ENCODE measurements at places on chromosomes 7 and 10. TPM values are rescaled to one million over a fixed set of nuclear protein-coding genes. Genes with fewer than 3 reads are reported as not detected.

The ZNF775 gene
- 8.3 TPM for total RNA-seq

The SLC16A12 gene
- not detected for total RNA-seq

The DNAJC9 gene
- 55.0 TPM for total RNA-seq

The TMEM225B gene
- not detected for total RNA-seq

The ICA1 gene
- total RNA-seq, result 47.1 TPM

The TMEM184A gene
- not detected for total RNA-seq

The NUP205 gene
- 81.3 TPM for total RNA-seq

Data from endothelial cell of umbilical vein (primary cell).